ENCODE measurements at places on chromosomes 7 and 10.

GRCh38 chr7:107180378-107180777 is 11.6 kb downstream of the HBP1 start:
- DNase-seq, result no peak

DNA sequence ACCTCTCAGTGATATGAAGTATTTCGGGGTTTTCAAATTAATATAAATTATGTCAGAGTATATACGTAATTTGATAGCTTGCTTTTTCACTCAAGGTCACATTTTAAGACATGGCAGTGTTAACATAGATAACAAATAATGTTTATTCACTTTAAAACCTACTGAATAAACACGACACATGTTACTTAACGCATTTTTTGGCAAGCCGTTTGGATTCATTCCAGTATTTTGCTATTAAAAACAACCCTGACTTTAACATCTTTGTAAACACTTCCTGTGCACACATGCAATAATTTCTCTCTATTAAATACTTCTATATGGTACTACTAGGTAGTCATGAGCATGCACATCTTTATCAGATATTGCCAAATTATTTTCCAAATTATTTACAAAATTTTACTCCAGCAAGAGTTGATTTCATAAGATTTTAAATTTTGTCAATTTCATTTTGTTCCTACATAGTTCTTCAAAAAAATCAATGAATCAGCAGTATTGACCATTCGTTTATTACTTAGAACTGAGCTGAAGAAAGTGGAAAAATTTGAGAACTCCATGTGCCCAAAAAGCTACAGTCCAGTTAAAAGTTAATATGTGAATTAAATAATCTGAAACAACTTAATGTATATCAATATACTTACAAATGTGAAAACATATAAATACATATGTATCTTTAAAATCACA is 26.8 kb upstream of the THSD7A start:
- no peak for DNase-seq

DNA sequence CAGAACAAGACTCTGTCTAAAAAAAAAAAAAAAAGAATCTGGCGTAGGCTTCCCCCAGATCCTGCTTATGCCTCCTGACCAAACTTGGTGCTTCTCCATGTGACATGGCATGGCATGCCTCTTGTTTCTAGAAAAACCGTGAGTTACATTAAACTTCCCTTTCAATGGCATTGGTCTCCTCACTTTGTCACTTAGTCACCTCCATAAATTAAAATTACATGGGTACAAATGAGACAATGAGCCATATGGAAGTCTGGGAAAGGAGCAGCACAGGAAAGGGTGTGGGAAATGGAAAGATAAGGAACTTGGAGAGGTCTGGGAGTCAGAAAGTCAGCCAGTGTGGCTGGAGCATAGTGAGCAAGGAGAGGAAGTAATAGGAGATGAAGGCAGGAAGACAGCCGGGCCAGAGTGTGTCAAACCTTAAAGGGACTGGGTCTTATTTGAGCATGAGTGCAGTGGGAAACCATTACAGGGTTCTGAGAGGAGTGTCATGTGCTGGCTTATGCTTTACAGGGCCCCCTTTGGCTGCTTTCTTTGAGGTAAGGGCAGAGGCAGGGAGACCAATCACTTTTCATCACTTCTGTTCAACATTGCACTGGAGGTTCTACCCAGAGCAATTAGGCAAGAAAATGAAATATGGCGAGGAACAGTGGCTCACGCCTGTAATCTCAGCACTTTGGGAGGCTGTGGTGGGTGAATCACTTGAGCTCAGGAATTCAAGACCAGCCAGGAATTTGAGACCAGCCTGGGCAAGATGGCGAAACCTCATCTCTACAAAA is 21.3 kb upstream of the ZMIZ2 start:
- no peak for DNase-seq

- no peak for DNase-seq
Measured at GRCh38 chr7:20241194-20241910, 24.2 kb upstream of the MACC1 start.

GRCh38 chr7:134997214-134997885 is 11.0 kb downstream of the AGBL3 start:
- DNase-seq, result no peak

GRCh38 chr7:32020551-32021159 is 49.6 kb downstream of the PDE1C start:
- DNase-seq, result no peak

DNA sequence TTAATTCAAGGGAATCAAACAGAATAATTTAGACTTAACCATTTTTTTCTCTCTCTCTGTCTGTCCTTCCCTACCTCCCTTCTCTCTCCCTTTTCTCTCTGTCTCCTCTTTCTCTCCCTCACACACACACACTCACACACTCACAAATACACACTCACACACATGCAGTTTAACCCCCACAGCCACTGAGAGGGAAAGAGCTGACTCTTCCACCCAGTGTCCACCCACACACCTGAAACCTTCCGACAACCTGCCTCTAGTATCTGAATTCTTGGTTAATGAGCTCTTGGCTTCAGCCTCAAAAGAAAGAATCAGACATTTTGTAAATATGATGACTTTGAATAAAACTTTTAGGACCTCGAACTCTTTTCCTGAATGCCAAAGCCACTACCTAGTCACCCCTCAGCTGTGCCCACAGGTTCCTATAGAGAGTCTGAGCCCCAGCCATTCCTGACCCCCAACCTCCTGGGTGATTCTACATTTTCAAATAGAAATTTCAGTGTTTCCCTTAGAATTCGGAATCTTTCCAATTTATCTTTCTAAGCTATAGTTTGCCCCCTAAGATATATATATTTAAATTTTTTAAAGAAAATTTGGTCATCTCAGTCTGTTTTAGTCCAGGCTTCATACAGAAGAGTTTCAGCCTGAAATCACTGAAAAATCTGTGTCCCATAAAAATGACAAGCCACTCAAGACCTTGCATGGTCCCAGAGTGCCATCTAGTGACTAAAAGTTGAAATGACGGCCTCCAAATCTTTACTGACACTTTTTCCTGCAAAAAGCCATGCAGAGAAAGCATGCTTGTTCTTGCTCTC is 202.8 kb downstream of the IPMK start:
- peak; percentile 12 for DNase-seq

- no peak for DNase-seq
Measured at GRCh38 chr10:86698207-86698940, 30.1 kb downstream of the LDB3 start.

DNA sequence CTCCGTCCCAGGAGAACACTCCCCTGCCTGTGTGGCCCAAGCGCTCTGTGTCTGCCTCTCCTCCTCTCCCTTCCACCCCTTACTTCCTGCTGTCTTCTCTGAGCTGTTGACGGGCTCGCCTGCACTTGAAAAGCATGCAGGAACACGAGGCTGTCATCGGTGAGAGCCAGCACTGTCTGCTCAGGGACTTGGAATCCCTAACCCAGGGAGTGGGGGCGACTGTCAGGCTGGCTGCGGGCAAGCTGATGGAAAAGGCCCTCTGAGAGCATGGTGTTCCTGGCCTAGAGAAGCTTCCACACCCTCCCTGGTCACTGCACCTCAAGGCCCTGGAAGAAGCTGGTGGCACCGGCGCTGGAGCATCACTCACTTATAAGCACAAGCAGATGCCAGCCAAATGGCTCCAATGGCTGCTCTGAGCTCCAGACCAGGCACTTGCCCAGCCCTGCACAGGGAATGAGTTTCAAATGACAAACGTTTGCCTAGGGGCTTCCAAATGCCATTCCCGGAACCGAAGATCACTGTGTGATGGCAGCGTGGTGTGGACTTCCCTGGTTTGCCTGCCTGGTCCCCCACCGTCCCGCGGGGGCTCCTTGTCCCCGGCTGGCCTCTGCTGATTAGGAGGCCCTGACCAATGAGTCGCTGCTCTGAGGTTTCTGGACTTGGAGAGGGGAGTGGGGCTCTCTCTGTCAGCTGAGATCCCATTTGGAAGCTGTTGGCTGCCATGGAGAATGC is 56.7 kb upstream of the EBF3 start:
- DNase-seq, result peak; percentile 13

- no peak for DNase-seq
Measured at GRCh38 chr10:91380873-91381256, 29.3 kb upstream of the HECTD2 start.

DNA sequence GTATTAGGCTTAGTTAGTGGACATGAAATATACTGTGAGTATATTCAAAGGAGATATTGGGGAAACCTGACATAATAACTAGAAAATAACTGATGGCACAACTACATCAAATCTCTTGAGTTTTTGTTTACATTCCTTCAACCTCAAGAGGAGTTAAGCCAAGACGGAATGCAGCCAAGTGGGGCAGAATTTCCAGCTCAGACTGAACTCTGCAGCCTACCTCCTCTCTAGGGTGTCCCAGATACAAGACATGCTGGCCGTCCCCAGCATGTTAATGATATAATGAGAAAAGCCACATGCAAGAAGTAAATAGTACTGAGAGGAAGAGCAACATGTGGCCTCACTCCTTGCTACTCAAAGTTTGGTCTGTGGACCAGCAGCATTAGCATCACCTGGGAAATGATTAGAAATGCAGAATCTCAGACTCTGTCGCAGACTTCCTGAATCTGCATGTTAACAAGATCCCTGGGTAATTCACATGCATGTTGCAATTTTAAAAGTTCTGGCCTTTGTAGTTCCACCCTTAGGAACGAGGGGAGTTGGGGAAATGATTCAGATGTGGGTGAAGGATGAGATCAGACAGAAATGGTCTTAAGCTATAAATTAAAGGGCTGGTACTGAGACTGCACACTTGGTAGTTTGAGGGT is 118.4 kb upstream of the CACUL1 start:
- no peak for DNase-seq

DNA sequence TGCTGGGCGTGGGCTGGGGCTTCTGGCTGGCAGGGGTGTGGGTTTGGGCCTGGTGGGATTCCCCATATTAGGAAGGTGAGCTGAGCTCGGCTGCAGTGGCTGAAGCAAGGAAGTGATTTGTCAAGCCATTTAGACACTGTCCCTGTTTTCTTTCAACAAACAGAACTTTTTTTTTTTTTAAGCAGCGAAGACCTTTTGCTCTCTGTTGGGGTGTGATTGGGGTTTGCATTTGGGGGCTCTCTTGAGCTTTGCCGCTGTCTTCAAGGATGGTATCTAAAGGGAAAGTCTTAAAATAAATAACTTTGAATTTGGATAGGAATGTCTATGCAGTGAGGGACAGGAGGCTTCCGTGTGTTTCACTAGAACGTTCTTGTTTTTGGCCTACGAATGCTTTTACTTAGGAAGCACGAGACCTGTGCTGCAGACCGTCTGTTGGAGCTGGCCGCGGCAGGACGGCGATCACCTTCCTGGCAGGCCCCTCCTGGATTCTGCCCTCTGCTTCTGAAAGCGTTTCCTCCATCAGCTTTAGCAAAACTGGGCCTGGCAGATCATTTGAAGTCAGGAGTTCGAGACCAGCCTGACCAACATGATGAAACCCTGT is 43.9 kb downstream of the FOXK1 start:
- no peak for DNase-seq

DNA sequence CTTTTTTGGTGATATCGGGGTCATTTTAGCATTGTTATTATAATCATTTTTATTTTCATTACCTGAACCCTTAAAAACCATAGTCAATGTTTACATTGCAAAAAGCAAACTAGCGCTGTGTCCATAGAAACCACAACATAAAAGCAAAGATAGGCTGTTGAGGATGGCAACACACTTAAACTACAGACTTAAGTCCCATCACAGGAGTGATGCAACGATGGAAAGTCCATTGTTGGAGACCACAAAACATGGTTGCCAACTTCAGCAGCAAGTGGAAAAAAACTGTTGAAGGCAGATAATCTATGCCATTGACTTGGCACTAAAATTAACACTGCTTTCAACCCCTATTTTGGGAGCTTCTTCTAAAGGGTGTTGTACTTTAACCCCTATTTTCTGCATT is 398.8 kb upstream of the IGFBP3 start:
- no peak for DNase-seq

- no peak for DNase-seq
Measured at GRCh38 chr7:34341326-34341725, 316.7 kb upstream of the NPSR1 start.

GRCh38 chr10:78277314-78278057 is 243.8 kb downstream of the RPS24 start:
- no peak for DNase-seq

GRCh38 chr7:157545681-157546060 is 208.9 kb downstream of the DNAJB6 start:
- no peak for DNase-seq

DNA sequence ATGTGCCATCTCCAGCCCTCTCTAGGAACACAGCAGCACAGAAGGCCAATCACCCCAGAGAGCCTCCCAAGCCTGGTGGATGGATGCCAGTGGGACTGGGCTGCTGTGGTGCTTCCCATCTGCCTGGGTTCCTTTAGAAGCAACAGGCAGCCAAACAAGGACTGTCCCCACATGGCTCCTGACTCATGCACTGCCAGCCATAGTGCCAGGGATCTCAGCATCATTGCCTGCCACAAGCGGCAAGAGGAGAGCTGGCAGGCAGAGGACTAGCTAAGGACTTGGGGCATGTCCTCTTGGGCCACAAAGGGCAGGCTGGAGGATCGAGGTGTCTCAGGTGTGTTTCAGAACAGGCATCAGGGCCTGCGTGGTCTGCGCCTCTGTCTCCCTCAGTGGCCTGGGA is 23.4 kb upstream of the FIGNL1 start:
- no peak for DNase-seq

- no peak for DNase-seq
Measured at GRCh38 chr10:95728526-95728925, 27.4 kb upstream of the ENTPD1 start.

DNA sequence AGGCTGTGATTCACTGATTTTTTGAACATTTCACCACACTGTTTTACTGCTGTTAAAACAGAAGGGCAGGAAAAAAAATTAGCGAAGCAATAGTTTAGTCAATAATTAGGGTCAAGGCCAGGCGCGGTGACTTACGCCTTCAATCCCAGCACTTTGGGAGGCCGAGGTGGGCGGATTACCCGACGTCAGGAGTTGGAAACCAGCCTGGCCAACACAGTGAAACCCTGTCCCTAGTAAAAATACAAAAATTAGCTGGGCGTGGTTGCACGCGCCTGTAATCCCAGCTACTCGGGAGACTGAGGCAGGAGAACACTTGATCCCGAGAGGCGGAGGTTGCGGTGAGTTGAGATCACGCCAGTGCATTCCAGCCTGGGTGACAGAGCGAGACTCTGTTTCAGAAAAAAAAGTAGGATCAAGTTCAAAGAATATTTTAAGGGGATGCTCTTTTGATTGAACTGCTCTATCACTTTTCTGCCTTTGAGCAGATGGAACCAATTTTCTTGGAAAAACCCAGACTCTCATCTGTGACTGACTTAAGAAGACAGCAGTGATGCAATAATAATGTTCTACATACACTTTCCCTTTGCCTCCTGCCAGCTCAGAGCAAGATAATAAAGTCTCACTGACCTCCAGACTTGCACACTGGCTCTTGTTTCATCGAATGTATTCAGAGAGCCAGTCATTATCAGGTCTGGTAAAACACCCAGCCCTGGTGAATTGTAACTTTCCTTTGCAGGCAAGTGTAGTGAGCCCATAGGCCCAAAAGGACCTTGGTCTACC is 1.6 kb upstream of the PPA1 start:
- DNase-seq, result no peak

DNA sequence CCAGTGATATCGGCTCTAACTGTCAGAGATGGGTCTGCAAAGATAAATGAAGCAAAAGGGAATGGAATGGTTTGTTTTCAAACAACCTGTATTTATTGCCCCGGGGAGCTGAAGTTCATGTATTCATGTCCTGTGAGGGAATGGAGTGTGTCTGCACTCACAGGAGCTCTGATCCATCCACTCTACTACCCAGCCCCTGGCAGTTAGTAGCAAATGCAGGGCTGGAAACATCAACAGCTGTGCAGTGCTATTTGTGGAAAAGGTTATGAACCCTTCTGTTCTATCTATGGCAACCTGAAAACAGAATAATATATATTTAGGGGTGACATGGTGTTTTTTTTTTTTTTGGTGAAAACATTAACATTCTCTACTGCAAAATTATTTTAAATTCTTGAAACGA is 9.8 kb downstream of the AGR2 start:
- no peak for DNase-seq
